GM12891 (cell line): ENCODE measurements at places on chromosomes 6 and 20.
A peak's percentile ranks its signal among the peaks of the same experiment; 100 is the strongest.

DNA sequence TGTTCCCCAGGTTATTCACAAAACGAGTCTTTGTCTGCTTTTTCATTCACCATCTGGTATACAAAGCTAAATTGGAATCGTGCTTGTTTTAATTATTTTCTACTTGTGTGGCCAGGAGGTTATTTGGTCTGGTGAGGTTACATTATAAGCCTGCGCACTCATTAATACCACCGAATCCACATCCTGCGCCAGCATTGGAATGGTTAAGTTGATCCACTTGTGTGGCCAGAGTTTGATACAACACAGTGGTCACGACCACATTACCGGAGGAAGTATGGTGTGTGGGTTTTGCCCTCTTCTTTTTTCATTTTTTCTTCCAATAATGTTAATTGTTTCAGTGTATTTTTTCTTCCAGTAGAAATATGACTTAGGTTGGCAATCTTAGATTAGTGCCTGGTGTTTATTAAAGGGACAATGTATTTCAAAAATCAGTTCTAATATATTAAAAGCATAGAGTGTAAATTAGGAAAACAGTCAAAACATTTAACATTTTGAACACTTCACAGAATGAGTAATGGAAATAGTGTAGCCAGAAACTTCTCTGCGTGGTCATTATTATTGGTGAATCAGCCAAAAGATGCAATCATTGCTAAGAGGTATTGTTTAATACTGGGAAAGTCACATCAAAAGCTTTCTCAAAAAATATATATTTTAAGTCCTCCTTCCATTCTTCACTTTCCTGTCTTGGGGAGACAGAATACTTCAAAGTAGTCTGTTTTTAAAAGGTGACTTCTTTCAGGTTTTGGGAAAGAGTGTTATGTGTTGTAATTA, 84.5 kb downstream of the JARID2 start:
- no peak for DNase-seq

DNA sequence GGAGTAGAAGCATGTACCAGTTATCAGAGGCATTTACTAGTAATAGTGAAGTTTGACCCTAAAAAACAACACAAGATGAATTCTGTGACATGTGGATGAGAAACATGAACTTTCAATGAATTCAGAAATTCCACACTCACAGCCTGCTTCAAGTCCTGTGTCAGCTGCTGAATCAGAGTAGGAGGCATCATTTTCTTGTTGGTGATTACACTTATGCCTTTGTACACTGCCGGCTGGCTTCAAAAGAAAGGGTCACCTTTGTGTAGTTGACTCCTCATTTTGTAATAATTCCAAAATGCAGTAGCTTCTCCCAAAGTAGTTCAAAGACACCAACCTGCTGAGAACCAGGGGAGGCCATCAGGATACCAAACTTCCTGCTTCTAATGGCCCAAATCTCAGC, 165.5 kb downstream of the BACH2 start:
- DNase-seq: no peak

GRCh38 chr6:169960521-169960885, 209.1 kb downstream of the ERMARD start:
- DNase-seq: no peak

- no peak for DNase-seq
Observed at GRCh38 chr6:110699780-110700179, 115.5 kb downstream of the CDK19 start.

DNA sequence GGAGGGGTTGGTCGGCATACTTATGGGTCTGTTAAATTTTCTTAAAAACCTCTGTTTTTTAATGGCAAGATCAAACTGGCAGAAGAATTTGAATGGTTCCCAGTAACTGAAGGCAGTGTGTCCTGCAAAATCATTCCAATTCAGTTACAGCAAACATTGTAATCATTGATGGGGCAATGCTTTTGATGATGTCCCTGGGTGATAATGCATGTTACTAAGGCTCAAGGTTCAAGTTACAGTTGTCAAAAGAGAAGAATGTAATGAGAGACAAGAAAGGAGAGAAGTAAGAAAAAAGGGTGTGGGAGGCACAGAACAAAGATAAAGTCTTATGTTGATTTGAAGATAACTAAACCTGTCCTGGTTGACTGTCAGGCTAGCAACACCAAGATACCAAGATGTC, 54.9 kb downstream of the CEP162 start:
- no peak for DNase-seq

GRCh38 chr6:4210629-4211419, 75.4 kb upstream of the ECI2 start:
- DNase-seq: peak; percentile 24

GRCh38 chr6:74312081-74312480, 616.1 kb downstream of the CD109 start:
- DNase-seq: no peak

DNA sequence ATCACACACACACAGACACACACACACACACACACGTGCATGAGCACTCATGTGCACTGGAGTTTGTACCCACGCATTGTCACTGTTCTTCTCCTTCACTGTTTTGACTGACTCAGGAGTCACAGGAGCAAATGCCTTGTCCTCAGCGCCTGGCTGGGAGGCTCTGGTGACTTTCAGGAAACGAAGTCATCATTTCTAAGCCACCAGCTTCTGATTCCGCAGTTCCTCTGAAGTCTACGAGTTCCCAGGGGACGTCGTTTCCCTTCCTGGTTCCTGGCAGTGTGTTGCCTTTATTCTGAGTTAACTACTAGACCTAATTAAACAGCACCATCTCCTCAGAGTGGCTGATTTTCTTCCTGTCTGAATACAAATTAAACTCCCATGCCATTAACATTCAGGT, 82.2 kb upstream of the PMEPA1 start:
- DNase-seq: no peak

GRCh38 chr6:38133932-38134703, 314.6 kb downstream of the ZFAND3 start:
- DNase-seq: no peak

DNA sequence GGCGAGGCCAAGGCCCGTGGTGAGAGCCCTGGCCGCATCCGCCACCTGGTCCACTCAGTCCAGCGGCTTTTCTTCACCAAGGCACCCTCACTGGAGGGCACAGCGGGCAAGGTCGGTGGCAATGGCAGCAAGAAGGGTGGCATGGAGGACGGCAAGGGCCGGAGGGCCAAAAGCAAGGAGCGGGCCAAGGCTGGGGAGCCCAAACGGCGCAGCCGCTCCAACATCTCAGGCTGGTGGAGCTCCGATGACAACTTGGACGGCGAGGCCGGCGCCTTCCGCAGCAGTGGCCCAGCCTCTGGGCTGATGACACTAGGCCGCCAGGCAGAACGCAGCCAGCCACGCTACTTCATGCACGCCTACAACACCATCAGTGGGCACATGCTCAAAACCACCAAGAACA, 109.2 kb upstream of the MYL9 start:
- no peak for DNase-seq

DNA sequence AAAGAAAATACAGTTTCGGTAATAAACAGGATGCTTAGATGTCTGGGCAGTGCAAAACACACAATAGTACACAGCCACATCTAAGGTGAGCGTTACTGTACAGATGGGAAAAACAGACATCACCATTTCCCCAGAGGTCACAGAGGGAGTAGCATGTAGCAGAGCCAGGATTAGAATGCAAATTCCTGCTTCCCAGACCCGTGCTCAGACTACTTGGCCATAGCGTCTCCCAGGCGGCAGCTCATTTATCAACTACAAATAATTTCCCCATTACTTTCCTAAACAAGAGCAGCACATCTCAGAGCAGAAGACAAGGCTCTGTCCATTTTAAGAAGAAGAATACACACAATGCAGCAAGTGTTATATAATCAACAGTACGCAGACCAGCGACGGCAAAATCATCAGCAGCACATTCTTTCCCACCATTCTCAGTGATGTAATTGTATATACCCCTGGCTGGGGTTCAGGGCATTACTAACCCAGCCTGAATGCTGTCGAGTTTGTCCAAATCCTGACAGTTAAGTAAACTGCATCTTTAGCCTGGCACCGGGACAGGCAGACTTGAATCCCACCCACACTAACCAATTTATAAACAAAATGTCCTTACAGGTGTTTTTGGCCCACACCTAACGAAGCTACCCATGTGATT, 61.9 kb downstream of the CNKSR3 start:
- DNase-seq: no peak

GRCh38 chr6:13702809-13703302, 8.8 kb downstream of the RANBP9 start:
- DNase-seq: no peak

DNA sequence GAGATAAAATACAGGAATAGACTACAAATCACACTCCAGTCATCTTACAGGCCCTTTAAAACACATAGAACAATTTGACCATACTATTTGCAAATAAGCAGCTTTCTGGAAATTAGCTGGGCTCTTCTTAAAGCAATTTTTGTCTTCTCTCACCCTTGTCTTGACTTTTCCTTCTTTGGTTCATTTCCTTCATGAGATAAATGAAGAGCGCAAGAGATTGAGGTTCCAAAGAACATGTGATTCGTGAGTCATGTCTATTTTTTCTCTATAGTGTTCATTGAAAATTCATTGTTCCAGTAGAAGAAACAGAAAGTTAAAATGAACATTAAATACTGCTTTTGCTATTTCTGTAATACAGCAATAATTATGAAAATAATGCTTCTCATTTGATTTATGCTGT, 33.9 kb downstream of the PRDM1 start:
- no peak for DNase-seq

- no peak for DNase-seq
Observed at GRCh38 chr6:16420715-16421461, 182.5 kb downstream of the GMPR start.

GRCh38 chr6:56370561-56371211, 123.3 kb upstream of the COL21A1 start:
- no peak for DNase-seq

DNA sequence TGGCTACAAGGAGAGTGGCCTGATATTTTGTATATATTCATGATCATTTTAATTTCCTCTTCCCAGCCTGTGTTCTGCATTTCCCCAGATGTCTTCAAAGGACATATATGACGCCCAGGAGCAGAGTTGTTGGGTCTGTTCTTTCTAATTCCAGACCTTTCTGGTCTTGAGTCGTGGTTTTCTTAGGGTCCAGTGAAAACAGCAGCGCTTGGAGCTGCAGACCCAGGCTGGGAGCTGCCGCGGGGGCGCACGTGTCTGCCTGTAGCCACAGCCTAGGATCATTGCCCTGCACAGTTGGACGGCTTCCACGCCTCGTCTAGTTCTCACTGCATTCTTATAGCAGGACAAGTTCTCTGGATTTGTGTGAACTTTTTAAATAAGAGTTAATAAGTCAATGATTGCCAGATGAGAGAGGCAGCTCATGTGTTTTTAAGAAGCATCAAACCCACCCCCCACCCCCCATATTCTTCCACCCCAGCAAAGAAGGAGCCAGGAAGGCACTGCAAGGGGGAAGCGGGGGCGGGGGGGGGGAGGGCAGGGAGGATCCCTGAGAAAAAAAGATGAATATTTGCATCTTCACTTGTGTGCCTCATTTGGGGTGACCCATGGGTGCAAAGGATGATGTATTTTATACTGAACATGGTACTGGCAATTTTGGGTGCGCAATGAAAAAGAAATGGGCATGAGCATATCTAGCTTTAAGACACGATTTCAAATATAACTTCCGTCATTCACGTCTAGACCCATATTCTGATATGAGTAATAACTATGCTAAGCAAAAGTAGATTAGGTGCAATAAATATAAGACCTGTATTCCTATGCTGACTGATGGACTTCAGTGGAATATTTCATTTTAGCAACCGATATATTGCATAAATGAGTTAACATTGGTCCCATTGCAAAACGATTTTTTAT, 160.0 kb downstream of the TBXT start:
- no peak for DNase-seq

DNA sequence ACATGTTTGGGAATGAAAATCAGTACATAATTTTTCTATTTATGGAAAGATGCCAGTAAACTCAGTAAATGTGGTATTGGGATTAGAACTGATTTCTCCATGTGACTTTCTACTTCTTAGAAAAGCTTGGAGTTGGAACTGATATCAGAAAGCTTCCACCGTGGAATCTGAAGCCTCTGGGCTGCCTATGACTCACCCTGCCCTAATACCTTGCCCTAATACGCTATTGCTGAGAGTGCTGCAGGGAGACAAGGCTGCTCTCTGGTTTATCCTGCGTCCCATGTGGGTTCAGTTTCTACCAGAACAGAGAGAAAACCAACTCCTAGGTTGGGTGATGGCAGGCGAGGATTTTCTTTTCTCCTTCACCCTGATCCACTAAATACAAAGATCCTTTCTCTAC, 3.3 kb upstream of the STMND1 start:
- no peak for DNase-seq

DNA sequence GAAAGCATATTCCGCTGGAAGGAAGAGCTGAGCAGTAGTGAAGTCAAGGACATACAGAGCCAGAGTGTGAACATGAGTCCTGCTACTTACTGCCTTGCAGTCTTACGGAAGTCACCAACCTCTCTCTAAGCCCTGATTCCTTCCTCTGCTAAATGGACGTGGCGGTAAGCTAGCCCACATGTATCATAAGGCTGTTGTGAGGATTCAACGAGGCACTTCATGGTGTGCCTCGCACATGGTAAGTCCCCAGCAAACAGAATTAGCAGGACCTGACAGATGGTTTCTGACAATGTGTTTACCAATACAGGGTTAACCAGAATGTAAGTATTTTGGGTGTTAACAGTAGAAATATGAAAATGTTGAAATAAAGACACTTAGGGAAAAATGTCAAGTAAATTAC, 93.2 kb downstream of the IRF4 start:
- DNase-seq: no peak

GRCh38 chr6:21885532-21886114, 292.1 kb downstream of the SOX4 start:
- DNase-seq: no peak

GRCh38 chr6:149130508-149130907, 187.0 kb upstream of the TAB2 start:
- DNase-seq: no peak

DNA sequence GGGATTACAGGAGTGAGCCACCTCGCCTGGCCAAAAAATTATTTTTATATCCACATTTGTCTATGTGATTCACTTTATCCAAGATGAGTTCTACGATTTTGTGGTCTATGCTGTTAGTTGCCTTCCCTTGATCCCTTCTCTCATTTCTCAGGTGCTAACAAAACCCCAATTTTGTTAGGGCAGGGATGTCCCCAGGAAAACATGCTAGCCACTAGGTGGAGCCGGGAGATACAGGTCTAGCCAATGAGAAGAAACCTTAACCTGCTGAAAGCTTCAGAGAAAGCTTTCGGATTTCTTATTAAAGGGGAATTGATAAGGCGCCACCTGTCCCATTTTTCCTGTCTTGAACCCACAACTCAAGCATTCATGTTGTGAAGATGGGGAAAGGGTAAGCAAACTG, 167.4 kb upstream of the OLIG3 start:
- no peak for DNase-seq

- DNase-seq: no peak
Observed at GRCh38 chr6:124888581-124889371, 73.5 kb upstream of the RNF217 start.

DNA sequence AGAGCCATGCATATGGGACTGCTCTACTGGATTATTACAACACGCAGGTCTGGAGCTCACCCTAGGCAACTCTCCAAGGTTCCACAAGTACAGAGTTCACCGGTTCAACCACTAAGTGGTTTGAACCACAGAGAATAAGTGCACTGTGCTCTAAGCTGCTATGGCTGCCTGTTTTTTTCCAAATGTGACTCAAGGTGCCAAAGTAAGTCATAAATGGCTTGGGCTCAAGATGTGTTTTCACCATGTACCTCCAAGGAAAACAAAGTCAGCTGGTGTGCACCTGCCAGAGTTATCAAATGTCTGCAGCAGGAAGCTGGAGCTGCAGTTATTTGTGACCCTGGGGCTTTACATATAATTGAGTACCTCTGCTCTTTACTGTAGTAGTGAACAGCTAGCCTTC, 76.7 kb downstream of the PREP start:
- DNase-seq: no peak

GRCh38 chr6:105322499-105323225, 80.2 kb downstream of the PREP start:
- DNase-seq: no peak

GRCh38 chr6:160408528-160408927, 60.4 kb downstream of the SLC22A3 start:
- no peak for DNase-seq
